ENCODE measurements at places on chromosomes 3 and 15. TPM values are rescaled to one million over a fixed set of nuclear protein-coding genes. Genes with fewer than 3 reads are reported as not detected.

The TRPM1 gene
- total RNA-seq: not detected

The MKRN2 gene
- total RNA-seq: 22.4 TPM

The CP gene
- 5.0 TPM for total RNA-seq

The MORC1 gene
- not detected for total RNA-seq

The OXTR gene
- 3.9 TPM for total RNA-seq

The POTEB3 gene
- total RNA-seq: not detected

The ZIC4 gene
- total RNA-seq: not detected

The SLC6A20 gene
- 0.39 TPM for total RNA-seq

The GOLGA8S gene
- not detected for total RNA-seq

The CYP1A2 gene
- not detected for total RNA-seq

The EIF2A gene
- total RNA-seq: 97.1 TPM

The ENTPD3 gene
- not detected for total RNA-seq

The CPEB1 gene
- 0.82 TPM for total RNA-seq

The LMAN1L gene
- not detected for total RNA-seq

The FANCD2OS gene
- not detected for total RNA-seq

The AHSG gene
- 237 TPM for total RNA-seq

The FBXL2 gene
- total RNA-seq: 8.5 TPM

The DPH6 gene
- 24.0 TPM for total RNA-seq

The AEN gene
- 28.7 TPM for total RNA-seq

The ACTC1 gene
- total RNA-seq: not detected

The PLA2G4D gene
- total RNA-seq: not detected

The SEMA3F gene
- 11.3 TPM for total RNA-seq

The TRANK1 gene
- total RNA-seq: 4.3 TPM

The TM4SF4 gene
- 2.7 TPM for total RNA-seq

The SLC51A gene
- total RNA-seq: not detected

The RBMS3 gene
- 9.2 TPM for total RNA-seq
